Activated naive CD4-positive, alpha-beta T cell treated with anti-CD3 and anti-CD28 coated beads for 36 hours (primary cell): ENCODE measurements at places on chromosomes 5 and 9. TPM values are rescaled to one million over a fixed set of nuclear protein-coding genes. Genes with fewer than 3 reads are reported as not detected.

DNA sequence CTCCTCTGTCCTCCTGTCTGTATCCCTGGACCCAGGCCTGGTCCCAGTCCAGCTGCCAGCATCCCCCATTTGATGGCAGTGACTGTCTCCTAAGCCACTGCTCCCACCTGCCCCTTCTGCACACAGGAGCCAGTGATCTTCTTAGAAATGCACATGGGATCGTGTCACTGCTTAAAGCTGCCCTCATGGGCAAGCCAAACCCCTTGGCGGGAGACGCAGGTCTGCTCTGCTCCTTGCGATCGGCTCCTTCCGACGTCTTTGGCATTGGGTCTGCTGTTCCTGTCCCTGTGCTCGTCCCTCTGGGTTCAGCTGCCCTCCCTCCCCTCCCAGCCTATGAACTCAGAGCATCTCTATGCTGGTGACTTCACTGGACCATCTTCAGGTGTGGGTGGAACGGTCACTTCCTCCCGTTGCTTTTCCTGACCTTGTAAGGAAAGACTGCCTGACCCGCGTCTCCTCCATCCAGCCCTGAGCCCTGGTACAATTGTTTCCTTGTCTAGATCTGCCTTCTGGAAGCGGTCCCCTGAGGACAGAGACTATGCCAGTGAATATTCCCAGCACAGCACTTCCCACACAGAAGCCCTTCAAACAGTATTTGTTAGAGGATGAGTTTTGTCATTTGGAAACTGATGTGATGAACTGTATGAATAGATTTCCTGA lies 116.5 kb downstream of the ZNF354C start:
- DNase-seq: no peak
- peaks cover 10% of the 10 kb centered on the region for H3K27me3 ChIP-seq
- H3K36me3 ChIP-seq: no peaks in the 10 kb centered on the region
- H3K4me1 ChIP-seq: no peaks in the 10 kb centered on the region
- no peak overlapping the region for H3K27ac ChIP-seq

DNA sequence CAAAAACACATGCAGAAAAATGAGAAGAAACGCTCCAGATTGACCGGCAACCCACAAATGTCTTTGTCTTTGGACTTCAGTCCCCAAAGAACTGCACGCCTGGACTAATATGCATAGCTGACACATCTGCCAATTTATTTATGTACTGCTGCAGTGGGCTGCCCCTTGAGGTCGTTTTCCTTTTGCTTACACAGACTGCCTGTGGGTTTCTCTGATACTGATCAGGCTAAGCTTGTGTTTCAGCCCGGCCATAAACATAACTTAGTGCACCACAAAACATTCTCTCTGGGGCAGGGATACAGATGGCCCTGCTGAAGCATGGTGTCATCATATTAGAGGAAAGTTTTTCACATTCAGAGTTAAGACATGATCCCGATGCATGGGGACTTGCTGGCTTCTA lies 75.4 kb downstream of the NUDT12 start:
- DNase-seq: no peak
- H3K36me3 ChIP-seq: no peaks in the 10 kb centered on the region
- no peak overlapping the region for H3K4me3 ChIP-seq
- H3K27ac ChIP-seq: no peak overlapping the region
- peaks cover 5% of the 10 kb centered on the region for H3K27me3 ChIP-seq

- H3K27me3 ChIP-seq: no peaks in the 10 kb centered on the region
- peak; percentile 52 for DNase-seq
- H3K4me3 ChIP-seq: no peak overlapping the region
- H3K36me3 ChIP-seq: no peaks in the 10 kb centered on the region
- H3K27ac ChIP-seq: no peak overlapping the region
- H3K4me1 ChIP-seq: peaks cover 38% of the 10 kb centered on the region
Measured at GRCh38 chr5:56588636-56589480, 226.5 kb upstream of the MAP3K1 start.

N4BP3 gene
- 1.4 TPM for total RNA-seq

PLK2 gene
- 10.9 TPM for total RNA-seq
